ENCODE measurements at places on chromosomes 5 and 9.

GRCh38 chr9:94029932-94030317 lies 54.3 kb upstream of the PTPDC1 start:
- no peak for DNase-seq

DNA sequence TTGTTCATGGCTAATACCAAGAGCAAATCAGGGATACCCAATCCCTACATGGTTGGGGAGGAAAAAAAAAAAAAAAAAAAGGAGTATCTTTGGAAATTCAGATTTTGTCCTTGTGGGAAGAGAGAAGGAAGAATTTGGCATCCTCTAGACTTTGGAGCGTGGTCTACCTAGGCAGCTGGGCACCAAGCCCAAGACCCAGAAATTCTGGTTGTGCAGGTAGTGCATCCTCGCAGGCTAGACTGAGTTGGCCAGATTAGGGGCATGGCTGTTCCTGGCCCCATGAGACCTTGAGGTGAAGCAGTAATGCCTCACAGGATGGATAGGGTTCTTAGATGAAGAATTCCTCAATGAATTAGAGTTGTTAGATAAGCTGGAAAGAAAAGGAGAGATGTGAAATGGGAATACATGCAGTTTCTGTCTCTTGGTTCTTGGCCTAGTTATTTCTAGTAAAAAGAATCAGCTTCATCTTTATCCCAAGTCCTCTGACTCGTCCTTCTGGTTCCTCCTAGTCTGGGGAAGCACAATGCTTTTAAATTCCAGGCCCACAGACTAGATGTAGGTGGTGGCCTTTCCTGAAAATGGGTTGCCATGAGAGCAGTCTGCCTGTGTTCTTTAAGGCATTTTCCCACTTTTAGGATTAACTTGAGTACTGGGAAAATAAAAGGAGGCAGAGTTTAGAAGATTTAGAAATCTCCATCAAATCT lies 140.5 kb upstream of the RUSC2 start:
- no peak for DNase-seq

DNA sequence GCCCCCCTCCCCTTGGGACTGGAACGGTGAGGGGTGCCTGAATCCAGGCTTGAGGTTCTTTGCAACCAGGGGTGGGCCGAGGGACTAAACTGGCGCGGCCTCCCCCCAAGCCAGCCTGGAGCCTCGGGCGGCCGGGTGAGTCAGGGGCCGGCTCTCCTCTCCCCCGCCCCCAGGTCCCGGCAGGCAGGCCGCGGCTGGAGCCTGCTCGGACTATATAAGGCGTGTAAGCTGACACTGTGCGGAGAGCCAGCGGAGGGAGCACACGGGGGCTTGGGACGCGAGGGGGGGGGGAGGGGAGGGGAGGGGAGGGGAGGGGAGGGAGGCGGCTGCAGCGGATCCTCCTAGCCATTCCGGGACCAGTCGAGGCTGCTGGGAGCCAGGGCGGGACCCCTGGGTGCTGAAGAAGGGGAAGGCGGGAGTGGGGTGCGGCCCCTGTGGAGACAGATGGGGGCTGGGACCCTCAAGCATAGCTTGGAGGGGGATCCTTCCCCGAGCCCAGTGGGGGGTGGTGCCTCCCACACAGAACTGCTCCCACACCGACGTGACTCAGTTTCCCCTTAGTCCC lies 595 bp downstream of the PDLIM7 start:
- no peak for DNase-seq

GRCh38 chr9:129839324-129840023 lies 4.2 kb downstream of the USP20 start:
- DNase-seq, result no peak

DNA sequence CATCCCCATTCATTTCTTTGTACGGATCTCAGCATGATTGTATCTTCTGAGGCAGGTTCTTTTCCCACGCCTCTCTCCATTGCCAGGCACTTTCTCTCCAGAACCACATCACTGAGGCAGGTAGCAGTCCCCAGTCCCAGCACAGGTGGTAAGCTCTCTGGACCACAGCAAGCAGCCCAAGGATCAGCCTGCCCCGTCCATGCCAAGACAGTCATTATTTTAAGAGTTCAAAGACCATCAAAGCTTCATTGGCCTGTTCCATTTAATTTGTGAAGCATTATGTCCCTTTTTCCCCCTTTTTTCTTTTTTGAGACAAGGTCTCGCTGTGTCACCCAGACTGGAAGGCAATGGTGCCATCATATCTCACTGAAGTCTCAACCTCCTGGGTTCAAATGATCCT lies 171.7 kb downstream of the AUH start:
- no peak for DNase-seq

- DNase-seq, result no peak
Measured at GRCh38 chr5:169988947-169989346, 8.7 kb upstream of the INSYN2B start.
